ENCODE measurements at places on chromosomes 2 and 18. TPM values are rescaled to one million over a fixed set of nuclear protein-coding genes. Genes with fewer than 3 reads are reported as not detected.
A peak's percentile ranks its signal among the peaks of the same experiment; 100 is the strongest.

DNA sequence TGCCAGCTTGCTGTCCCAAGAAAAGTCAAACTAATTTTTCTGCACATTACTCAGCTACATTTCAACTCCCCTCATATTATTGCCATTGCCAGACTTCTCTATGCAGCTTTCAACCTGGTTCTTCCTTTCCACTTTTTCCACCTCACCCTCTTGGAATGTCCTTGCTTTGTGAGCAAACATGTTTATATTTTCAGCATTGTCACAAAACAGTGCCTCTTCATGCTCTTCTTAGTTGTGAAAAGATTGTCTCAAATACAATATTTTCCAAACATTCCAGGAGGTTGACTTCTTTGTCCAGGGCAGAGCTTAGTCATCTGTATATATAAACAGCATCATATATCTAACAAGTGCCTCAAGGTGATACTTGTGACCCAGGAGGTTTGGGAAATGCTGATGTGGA is 803.3 kb upstream of the CELF4 start:
- no peak overlapping the region for H3K27ac ChIP-seq
- no peak for DNase-seq
- no peaks in the 10 kb centered on the region for H3K4me1 ChIP-seq
- H3K4me3 ChIP-seq, result no peak overlapping the region
- H3K27me3 ChIP-seq, result no peaks in the 10 kb centered on the region

GRCh38 chr2:157760949-157761348 is 115.2 kb downstream of the ACVR1 start:
- peaks cover 24% of the 10 kb centered on the region for H3K36me3 ChIP-seq
- no peaks in the 10 kb centered on the region for H3K4me1 ChIP-seq
- H3K4me3 ChIP-seq, result no peak overlapping the region
- H3K27me3 ChIP-seq, result no peaks in the 10 kb centered on the region
- no peak for DNase-seq

GRCh38 chr2:127408004-127408806 is 10.0 kb upstream of the PROC start:
- H3K27me3 ChIP-seq, result no peaks in the 10 kb centered on the region
- peak overlapping the region; percentile 32 for H3K4me3 ChIP-seq
- H3K36me3 ChIP-seq, result no peaks in the 10 kb centered on the region
- DNase-seq, result peak; percentile 81

DNA sequence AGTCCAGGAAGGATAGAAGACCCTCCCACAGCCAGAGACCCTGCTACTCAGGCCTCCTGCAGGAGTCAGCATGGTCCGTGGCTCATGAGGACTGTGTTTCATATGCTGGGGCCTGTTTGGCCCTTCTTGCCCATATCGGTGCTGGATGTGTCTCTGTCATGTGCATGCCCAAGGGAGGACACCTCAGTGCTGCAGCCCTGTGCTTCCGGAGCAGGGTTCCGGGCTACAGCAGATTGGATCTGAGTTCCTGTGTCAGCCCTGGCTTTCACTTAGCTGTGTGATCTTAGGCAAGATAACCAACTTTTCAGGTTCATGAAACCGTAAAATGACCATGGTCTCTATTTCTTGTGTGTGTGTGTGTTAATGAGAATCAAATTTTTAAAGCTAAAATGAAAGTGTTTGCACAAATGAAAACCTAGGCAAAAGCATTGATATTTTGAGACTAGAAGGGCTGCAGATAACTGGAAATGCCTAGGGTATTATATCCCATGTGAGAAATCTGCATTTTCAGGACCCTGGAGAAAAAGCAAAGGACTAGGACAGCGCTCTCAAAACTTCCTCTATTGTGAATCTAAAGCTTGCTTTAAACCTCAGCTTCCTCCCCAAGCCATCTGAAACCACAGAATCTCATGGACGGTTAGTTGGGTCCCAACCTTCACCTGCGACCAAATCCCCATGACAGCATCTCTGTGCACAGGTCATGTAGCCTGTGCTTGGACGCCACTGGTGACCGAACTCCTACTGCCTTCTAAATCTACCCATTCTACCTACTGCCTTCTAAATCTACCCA is 58.8 kb upstream of the CAPN13 start:
- H3K27me3 ChIP-seq, result no peaks in the 10 kb centered on the region
- H3K4me1 ChIP-seq, result no peaks in the 10 kb centered on the region
- no peaks in the 10 kb centered on the region for H3K36me3 ChIP-seq
- H3K27ac ChIP-seq, result no peak overlapping the region
- DNase-seq, result no peak
- H3K4me3 ChIP-seq, result no peak overlapping the region

DNA sequence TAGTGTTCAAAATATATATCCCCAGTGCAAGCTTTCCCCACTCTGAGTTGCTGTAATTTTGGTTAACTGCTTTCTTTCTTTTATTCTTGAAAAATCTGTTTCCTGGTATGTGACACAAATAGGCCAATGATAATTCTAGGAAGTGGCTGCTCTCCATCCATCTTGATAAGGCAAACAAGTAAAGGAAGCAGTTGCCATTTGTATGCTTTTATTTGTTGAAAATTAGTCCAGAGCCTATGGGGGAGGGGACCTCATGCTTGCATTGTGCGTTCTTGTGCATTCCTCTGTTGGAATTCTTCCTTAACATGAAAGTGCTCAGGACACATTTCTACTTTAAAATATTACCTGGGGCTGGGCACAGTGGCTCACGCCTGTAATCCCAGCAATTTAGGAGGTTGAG is 111.2 kb upstream of the FSHR start:
- no peak for DNase-seq
- H3K27me3 ChIP-seq, result no peaks in the 10 kb centered on the region
- H3K27ac ChIP-seq, result no peak overlapping the region
- no peak overlapping the region for H3K4me3 ChIP-seq
- no peaks in the 10 kb centered on the region for H3K36me3 ChIP-seq

GRCh38 chr2:229930656-229931055 is 8.4 kb downstream of the FBXO36 start:
- no peak overlapping the region for H3K4me3 ChIP-seq
- no peaks in the 10 kb centered on the region for H3K4me1 ChIP-seq
- DNase-seq, result no peak
- H3K27me3 ChIP-seq, result no peaks in the 10 kb centered on the region

DNA sequence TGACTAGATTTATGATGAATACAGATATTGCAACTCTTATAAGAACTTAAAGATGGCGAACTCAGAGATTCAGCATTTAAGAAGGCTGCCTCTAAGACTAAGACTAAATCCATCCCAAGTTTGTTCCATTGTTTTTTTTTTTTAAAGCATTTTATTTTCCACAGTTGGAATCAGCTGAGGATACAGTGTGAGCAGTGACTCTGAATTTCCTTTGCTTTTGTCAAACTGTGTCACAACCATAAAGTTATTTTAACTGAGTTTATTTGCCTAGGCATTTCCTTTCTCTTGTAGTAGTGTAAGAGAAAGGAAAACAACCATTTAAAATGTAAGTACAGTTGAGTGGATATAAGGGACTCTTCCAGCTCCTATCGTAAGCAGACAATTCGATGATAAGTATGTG is 63.9 kb downstream of the ZEB2 start:
- no peaks in the 10 kb centered on the region for H3K27me3 ChIP-seq
- DNase-seq, result no peak
- H3K27ac ChIP-seq, result no peak overlapping the region
- peaks cover 20% of the 10 kb centered on the region for H3K4me1 ChIP-seq
- no peaks in the 10 kb centered on the region for H3K36me3 ChIP-seq

DNA sequence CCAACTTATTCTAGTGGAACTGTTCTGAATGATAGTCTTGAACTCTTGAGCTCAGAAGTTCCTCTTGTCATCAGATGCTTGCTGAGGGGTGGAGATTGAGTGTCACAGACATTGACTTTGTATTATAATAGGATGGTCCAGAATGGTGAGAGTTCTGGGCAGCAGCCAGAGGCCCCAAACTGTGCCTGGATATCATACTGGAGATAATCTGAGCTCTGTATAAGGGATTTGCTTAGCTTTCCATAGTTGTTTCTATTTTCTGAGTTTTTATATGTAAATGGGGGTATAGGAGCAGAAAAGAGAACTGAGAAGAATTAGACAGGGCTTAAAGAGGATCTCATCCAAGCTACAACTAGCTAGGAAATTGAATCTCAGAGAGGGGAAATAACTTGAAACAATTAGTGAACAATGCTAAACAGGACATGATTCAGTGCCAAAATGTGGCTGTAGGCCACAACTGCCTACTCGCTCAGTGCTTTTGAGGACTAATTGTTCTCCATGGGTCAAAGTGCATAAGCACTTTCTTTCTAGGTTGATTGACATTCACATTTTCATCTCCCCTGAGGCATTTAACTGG is 10.1 kb upstream of the LCLAT1 start:
- no peaks in the 10 kb centered on the region for H3K4me1 ChIP-seq
- H3K4me3 ChIP-seq, result no peak overlapping the region
- H3K27ac ChIP-seq, result no peak overlapping the region
- no peak for DNase-seq

DNA sequence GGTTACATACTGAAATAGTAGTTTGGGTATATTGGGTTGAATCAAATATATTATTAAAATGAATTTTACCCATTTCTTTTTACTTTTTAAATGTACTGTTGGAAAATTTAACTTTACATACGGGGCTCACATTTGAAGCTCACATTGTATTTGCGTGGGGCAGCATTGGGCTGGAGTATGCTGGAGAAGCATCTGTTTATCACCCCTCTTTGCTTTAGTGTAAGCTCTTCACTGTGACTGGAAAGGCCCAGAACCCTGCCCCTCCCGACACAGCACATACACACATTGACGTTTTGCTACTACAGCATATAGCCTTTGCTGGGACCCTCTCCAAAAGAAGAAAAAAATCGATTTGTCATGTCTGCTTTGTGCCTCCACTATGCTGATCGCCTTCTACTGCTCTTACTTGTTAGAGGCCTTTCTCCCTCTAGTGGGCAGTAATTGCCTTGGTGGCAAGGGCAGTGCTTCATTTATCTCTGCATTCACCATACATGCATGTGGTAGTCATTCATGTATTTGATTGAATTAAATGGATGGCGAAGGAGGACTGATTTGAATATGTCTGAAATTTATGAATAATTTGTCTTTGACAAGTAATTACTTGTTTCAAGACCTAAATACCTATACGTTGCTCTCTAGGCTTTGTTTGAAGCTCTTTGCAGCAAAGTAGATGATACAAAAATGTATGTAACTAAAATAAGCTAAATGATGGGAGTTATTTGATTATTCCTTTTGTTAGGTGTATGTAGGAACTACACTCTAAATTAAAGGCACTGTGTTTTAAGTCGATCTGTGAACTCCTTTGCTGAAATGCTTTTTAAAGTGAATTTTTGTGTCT is 37.4 kb downstream of the VAPA start:
- no peak overlapping the region for H3K4me3 ChIP-seq
- H3K27me3 ChIP-seq, result no peaks in the 10 kb centered on the region
- peaks cover 37% of the 10 kb centered on the region for H3K36me3 ChIP-seq
- no peak overlapping the region for H3K27ac ChIP-seq
- DNase-seq, result peak; percentile 18

GRCh38 chr2:111883661-111884591 is at the start of gene ANAPC1:
TSS of gene ANAPC1 (minus strand) at chr2:111884193. CDS start at chr2:111880825, 3,368 bp downstream.
- H3K4me1 ChIP-seq, result peaks cover 15% of the 10 kb centered on the region
- no peaks in the 10 kb centered on the region for H3K27me3 ChIP-seq
- H3K4me3 ChIP-seq, result peak within 1 kb of the TSS; percentile 77
- H3K27ac ChIP-seq, result peak within 1 kb of the TSS; percentile 82

TMEM247 gene
- total RNA-seq, result not detected

PCARE gene
- total RNA-seq, result not detected

DRC1 gene
- total RNA-seq, result not detected

ANKRD30B gene
- not detected for total RNA-seq

ALPG gene
- not detected for total RNA-seq

All from CD4-positive, alpha-beta memory T cell (primary cell).